Germinal center (tissue), 1 donor: ENCODE measurements at places on chromosomes 2 and 18.

DNA sequence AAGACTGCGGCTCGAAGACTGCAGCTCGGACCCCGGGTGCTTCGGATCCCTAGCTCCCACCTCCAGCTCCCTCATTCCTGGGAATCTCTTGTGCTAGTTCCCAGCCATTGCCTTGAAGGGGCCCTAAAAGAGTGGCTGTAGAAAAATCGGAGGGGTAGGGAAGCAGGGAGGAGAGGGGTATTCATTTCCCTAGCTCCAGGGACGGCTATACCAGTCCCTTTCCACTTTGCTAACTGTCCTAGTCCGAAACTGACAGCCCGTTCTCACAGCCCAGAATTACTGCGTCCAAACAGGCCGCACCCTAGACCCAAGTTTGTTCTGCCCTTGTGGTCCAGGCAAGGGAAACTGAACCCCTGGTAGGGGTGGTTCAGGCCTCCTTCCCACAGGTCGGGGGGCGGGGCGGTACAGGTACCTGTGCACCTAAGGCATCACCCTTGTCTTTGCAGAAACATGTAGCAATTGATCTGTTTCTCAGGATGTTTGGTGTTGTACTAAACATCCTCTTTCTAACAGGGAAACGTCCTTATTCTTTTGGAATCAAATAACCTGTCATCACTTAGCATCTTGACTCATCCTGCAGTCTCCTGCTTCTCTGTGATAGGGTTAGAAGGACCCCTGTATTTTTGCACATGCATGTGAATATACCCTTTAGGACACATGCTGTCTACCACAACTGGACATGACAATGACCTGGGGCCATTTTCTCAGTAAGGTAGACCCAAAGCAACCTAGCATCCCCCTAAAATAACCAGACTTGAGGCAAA, 4.0 kb downstream of the EMX1 start:
- no peak for DNase-seq

GRCh38 chr2:133788386-133788785, 220.1 kb upstream of the NCKAP5 start:
- no peak for DNase-seq

DNA sequence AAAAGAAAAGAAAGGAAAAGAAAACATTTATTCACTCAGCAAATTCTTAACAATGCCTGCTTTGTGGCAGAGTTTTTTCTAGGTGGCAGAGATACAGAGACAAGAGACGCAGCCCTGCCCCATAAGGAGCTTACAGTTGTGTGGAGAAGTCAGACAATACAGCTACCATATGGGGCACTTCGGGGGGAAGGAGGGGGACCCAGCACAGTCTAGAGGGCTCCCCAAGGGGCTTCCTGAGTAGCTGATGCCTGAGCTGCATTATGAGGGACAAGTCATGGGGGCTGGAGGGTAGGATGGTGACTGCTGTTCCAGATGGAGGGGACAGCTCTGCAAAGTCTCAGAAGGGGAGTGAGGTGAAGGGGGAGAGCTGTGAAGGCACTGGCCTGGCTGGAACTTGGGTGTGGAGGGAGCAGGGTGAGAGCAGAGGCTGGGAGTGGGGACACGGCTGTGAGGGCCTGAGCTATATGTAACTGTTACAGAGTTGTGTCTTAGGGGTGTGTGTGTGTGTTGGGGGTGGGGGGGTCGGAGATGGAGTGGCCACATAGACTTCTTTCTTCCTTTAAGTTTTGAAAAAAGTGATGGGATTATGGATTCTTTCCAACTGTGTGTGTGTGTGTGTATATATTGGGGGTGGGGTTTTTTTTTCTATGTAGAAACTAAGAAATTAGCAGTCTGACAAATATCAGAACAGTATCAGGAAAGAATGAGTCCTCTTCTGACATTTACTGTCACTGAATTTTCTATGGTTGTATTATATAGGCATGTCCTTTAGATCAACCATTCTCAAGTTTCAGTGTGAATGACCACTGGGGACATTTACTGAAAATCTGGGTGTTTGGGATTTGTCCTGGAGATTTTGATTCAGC, 66.0 kb upstream of the HAAO start:
- DNase-seq: no peak

GRCh38 chr2:17538022-17538843, 2.3 kb upstream of the VSNL1 start:
- no peak for DNase-seq

GRCh38 chr2:10522170-10522448, 74.0 kb upstream of the ODC1 start:
- DNase-seq: no peak

GRCh38 chr18:12007063-12007462, 25.8 kb downstream of the IMPA2 start:
- DNase-seq: no peak

DNA sequence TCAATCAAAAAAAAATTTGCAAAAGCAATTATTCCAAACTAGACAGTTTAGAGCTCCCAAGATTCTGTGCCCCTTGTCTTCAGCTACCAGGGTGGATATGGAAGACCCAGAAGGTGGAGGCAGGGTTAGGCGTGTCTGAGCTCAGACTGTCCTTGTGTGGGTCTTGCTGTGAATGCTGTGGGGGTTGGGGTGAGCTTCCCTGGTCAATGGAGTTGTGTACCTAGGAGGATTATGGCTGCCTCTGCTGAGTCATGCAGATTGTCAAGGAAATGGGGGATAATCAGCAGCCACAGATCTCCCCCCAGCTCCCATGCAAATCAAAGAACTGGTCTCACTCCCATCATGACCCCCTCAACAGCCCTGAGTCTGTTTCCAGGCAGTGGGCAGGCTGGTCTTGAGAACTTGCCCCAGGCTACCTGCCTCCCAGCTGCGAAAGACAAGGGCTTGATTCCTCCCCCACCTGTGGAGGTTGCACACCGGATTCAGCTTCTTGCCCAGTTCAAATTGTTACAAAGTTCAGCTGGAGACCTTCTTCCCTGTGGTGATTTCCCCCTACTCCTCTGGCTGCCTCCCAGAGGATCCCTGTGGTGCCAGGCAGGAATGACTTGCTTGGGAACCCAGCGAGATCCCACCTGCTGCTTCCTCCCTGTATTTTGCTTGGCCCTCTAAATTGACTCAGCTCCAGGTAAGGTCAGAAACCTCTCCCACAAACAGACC, 77.0 kb downstream of the RAD51AP2 start:
- DNase-seq: no peak

- DNase-seq: no peak
Observed at GRCh38 chr2:31270131-31270530, 36.2 kb downstream of the EHD3 start.

- no peak for DNase-seq
Observed at GRCh38 chr2:207188626-207189419, 23.1 kb upstream of the KLF7 start.

GRCh38 chr2:173711816-173712215, 253.4 kb downstream of the SP3 start:
- no peak for DNase-seq

- DNase-seq: no peak
Observed at GRCh38 chr2:79977792-79978191, 326.8 kb downstream of the LRRTM1 start.

DNA sequence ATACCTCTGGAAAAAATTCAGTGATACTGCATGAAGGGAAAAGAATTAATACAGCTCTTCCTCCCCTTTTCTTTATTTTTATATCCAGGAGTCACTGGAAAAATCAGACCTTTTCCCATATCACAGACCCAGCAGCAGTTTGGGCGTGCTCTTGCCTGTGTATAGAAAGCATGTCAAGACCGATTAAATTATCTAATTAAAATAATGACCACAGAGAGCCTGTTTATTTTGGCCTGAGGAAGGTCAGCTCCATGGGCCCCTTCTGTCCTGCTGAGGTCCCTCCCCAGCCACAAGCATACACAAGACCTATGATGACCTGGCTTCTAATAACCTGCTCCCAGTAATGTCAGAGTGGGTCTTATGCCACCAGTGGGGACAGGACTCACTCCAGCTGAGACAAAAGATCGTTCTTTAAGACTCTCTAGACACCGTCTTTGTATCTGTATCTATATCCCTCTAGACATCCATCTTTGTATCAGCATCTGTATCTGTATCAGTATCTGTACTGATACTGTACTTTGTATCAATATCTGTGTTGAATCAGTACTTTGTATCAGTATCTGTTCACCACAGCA, 147.8 kb downstream of the VAPA start:
- DNase-seq: no peak

GRCh38 chr2:238567067-238567855, 140.5 kb downstream of the ASB1 start:
- DNase-seq: no peak

- DNase-seq: no peak
Observed at GRCh38 chr2:239758279-239758877, 266.8 kb downstream of the NDUFA10 start.

DNA sequence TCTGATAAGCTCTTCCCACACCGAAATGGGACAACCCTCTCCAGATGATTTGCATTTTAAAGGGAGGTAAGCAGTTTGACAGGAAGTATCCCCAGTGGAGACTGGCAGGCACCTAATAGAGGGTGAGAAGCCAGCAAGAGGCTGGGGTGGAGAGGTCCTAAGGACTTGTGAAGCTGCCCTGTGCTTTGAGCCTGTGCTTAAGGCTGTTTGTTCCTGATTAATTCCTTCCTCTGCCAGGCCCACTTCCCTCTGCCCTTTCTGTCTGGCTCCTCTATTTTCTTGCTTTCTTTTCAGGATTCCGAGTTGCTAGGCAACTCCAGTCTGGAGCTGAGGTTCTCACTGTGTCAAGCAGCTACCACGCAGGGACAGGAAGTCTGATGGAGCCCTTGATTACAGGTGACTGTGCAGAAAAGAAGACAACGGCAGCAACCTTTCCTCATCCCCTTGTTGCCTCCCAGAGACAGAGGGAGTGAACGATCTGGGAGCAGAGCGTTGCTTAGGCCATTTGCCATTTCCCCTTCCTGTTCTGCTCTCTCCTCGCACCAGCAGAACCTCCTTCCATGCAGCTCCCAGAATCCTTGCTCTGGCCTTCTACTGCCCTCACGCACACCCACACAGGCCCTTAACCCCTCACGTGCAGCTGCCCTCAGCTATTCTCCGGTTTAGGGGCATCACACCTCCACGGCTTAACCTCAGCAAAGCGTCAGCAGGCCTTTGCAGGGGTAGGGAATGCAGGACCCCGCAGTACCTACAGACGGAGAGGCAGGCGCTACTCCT, 103.6 kb upstream of the CELF4 start:
- no peak for DNase-seq

GRCh38 chr2:235765181-235765820, 271.5 kb downstream of the AGAP1 start:
- DNase-seq: no peak

DNA sequence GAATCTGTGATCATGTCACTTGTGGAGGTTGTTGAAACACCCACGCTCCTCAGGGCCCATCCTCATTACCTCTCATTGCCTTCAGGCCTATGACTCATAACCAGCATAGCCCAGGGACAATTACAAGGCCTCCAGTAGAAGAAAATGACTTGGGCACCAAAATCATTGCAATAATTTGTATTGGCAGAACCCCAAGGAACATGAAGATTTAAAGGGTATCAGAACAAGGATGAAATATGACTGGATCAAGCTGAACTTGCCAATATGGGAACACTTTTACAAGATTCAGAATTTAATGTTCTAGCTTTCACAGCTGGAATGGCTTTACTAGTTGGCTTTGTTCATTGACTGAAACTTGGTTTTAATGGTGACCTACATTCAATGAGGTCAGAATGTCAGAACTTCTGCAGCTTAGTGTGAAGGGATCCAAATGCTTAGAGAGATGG, 156.4 kb downstream of the COPS8 start:
- no peak for DNase-seq

- no peak for DNase-seq
Observed at GRCh38 chr2:174835797-174836255, 71.6 kb upstream of the CHRNA1 start.

DNA sequence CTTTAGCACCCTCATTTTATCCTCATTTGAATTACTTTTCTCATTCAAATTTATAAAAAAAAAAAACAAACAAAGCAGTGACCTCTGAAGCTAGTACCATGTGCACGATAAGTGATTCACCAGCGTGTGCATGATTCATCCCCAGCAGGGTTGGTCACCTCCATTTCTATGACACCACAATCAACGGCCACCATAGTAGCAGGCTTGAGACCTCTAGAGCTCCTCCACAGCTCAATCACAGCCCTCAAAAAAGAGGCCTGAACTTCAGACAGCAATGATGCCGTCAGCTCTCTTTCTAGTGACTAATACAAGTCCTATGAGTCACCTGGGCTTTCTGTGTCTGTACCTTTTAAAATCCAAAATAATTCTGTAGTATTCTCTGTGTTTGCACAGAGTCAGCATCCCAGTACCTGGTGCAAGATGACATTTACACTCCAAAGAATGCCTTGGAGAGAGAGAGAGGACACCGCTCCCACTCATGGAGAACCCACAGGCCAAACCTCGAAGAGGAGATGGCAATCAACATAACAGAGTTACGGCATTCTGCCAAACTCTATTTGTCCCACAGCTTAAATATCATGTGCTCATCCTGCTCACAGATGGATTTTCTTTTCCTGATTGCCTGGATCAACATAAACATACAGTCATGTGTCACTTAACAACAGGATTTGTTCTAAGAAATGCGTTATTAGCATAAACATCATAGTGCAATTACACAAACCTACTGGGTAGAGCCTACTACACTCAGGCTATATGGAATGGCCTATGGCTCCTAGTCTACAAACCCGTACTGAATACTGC, 58.7 kb downstream of the L3MBTL4 start:
- DNase-seq: no peak

GRCh38 chr18:8333961-8334360, 275.3 kb upstream of the RAB12 start:
- no peak for DNase-seq

DNA sequence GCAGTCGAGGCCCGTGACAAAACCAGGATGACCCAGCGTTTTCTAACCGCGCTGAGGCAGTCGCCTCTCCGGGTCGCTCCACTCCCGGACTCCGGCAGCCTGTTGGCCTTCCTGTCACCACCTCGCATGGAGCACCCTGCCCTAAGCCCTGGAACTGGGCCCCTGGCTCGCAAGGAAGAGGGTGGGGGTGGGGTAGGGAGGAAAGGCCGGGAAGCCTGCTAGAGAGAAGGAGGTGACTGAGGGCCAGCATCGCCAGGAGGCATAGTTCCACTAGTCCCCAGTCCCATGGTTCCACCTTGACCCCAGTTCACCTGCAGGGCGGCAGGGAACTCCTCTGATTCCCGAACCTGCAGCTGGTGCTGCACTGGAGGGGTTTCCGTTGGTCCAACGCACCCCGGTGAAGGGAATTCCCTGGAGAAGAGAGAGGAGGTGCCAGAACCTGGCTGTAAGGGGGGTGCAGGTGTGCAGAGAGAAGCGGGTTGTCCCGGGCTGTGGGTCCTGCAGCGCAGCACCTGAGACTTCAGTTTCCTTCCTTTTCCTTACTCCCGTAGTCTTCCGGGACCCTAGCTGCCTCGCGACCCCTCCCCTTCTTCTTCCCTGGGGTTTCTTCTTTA, 11.8 kb upstream of the EN1 start:
- no peak for DNase-seq

DNA sequence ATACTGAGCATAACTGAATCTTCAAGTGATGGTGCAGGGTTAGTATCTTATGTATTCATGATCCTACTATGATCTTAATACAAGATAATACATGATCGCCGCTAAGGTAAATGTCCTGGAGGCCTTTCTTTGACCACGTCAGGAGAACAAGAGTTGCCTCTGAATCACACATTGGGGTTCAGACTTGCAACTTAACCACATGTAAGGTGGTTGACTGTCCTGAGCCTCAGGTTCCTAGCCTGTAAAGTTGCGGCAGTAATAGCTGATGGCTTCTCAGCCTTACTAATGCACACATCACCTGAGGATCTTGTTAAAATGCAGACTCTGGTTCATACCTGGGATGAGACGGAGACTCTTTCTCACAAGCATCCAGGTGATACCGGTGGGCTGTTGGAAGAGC, 112.5 kb downstream of the MGAT5 start:
- no peak for DNase-seq
